ENCODE measurements at places on chromosomes 11 and 22.

GRCh38 chr22:29125443-29125778 lies 52.6 kb downstream of the KREMEN1 start:
- no peak for DNase-seq

GRCh38 chr22:45877651-45878050 lies 99.3 kb downstream of the WNT7B start:
- DNase-seq, result no peak

- no peak for DNase-seq
These were observed 42.9 kb downstream of the EIF4ENIF1 start for GRCh38 chr22:31446767-31447166.

DNA sequence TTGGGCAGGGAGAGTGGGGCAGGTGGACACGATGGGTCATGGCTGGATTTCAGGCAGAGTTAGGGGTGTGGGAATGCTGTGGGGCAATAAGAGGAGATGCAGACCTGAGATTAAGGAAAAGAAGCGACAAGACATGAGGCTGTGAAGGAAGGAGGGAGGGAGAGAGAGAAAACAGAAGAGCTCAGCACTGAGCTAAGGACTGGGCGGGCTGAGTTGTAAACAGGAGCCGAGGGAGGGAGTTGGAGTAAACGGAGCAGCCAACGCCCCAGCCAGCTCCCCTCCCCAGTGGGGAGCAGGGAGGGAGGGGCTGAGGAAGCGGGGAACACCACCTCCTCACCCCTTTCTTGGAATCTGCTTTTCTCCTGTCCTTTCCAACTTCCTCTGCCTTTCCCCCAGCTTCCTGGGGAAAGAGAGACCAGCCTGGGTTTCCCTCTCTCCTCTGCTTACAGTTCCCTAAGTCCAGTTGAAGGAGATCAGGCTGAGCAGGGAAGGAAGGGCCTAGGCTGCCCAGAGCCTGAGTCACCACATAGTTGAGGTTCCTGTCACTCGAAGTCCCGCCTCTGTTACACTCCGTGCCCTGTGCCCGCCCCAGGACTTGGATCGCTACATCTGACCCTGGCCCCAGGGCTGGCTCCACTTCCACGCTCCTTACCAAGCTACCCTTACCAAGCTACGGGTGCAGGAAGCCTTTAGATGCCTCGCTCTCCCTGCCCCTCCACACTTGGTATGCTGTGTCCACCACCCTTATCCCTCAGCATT lies 6.7 kb upstream of the AHNAK start:
- peak; percentile 84 for DNase-seq

- DNase-seq, result no peak
These were observed 1270.2 kb downstream of the BRD1 start for GRCh38 chr22:48557473-48557872.

DNA sequence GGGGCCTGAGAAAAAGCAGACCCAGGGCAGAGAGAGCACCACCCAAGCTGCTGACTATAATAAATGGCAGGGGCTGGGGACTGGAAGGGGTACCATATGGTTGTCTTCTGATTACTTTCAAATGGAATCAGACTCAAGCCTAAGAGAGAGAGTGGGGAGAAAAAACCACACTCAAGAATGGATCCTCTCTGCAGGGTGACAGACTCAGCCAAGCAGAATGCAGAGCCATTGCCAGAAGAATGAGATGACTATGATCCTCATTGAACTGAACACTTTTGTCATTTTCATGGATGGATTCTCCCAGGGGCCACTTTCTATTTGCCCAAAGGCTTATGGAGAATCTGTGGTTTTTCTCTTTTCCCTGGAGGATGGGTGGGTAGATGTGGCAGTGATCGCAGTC lies 8.7 kb downstream of the UBASH3B start:
- DNase-seq, result no peak

DNA sequence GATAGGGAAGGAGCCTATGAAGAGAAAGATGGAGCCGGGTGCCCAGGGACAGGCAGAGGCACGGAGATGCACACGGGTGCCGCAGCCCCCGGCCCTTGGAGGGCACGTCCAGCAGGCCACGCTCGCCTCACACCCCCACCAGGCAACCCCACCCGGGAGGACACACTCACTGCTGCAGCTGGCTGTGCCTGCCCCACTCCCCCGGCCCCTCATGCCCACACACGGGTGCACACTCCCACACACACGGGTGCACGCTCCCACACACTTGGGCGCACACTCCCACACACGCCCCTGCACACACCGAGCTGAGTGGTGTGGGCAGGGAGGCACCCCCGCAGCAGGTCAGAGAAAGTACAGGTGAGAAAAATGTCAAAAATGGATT lies 1.1 kb downstream of the MOB2 start:
- no peak for DNase-seq

GRCh38 chr11:77497368-77497767 lies 23.5 kb upstream of the PAK1 start:
- no peak for DNase-seq

DNA sequence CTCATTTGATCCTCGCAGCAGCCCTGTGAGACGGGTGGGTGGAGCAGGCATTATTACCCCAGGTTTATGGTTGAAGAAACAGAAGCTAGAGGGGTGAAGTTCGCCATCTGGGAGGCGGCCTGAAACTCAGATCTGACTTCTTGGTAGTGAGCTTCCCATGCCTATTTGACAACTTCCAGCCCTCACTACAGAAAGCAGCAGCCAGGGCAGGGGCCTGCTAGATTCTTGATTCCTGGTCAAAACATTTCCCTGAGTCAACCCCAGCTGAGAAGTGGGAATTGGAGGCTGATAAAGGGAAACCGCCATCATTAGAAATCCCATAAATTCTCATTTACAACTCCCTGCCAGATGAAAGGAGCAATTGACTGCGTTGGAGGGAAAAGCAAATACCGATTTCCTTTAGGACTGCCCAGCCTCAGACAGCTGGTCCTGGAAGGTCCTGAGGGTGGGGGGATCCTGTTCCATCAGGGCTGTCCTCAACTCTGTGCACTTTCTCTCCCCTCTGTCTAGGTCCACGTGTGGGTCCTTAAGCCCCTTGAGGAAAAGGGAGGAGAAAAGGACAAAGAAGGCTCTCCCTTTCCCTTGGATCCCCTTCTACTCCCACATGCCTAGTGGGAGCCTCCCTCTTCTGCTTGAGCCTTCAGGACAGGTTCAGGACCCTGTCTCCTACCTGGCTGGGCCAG lies 10.2 kb upstream of the NECTIN1 start:
- no peak for DNase-seq

DNA sequence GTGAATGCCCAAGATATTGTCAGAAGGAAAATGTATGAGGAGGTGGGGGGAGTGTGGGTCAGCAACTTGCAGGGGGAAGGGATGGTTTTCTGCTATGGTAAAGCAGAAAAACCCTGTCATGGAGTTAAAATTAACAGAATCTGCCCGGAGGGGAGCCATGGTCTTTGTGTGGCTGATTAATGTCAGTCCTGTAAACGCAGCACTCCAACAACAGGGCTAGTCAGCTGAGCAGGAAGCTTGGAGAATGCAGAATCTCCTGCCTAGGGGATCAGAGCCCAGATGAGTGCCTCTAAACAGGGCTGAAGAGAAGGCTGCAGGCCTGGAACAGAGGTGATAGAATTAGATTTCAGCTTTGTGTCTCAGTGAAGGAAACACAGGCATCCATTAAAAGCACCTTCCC lies 140.9 kb upstream of the MTNR1B start:
- DNase-seq, result no peak

GRCh38 chr11:69120096-69120875 lies 35.4 kb upstream of the SMIM38 start:
- DNase-seq, result no peak

- no peak for DNase-seq
These were observed 64.8 kb downstream of the PHF21B start for GRCh38 chr22:44944883-44945601.

- no peak for DNase-seq
These were observed 1.4 kb downstream of the OR52N2 start for GRCh38 chr11:5809905-5810795.

- no peak for DNase-seq
These were observed 112.1 kb upstream of the BDNF start for GRCh38 chr11:27812341-27812740.

GRCh38 chr22:27474711-27475547 lies 326.6 kb downstream of the MN1 start:
- peak; percentile 93 for DNase-seq

DNA sequence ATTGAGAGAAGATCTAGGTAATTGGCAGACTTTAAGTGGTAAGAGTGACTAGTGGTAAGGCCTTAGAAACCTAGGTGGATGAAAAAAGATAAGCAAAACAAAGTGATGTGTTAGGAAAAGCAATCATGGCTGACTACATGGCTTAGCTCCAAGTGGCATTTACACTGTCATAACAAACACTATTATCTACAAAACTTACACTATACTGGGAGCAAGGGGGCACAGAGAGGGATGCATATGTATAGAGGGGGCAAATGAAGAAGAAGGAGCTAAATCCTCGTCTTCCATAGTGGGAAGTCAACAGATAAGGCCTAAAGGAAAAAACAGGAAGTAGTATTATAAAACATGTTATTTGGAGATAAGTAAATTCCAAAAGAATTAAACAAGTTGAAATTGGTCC lies 32.5 kb downstream of the ADORA2A start:
- no peak for DNase-seq

DNA sequence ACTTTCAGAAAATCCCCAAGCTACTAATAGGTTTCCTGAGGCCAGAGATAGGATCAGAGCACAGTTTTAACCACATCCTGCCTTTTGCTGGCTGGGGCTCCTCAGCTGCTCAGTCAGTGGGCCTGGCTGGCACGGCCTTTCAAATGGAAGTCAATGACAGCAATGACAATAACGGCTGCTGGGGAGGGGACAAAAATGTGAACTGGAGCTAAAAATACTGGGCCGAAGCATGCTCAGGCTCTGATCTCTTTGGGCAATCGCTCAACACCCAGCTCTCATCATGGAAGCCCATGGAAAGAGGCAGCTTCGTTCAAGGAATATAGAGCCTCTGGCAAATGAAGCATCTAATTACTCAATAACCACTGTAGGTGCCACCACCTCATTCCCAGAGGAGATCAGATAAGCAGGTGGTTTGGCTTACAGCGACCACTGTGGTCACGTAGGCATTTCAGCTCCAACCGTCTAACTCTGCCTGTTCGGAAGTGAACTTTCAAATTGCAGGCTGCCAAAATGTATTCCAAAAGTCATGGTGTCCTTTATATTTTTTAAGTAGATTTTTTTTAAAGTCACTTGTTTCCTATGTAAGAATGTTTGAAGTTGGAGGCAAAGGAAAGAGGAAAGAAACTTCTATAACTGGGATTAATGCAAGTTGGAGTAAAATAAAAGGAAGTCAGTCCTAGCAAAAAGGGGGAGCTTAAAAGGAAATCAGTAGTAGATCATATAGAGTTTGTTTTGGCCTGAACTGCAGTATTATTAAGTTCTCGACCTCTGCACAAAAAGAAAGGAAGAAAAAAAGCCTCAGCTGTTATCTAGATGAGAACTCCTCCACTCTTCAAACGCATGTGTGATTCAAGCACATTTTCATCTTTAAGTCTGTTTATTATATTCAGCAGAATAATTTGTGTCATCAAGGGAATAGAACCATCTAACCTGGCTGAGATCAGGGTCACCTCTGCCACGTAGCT lies 14.1 kb downstream of the WT1 start:
- peak; percentile 99 for DNase-seq

DNA sequence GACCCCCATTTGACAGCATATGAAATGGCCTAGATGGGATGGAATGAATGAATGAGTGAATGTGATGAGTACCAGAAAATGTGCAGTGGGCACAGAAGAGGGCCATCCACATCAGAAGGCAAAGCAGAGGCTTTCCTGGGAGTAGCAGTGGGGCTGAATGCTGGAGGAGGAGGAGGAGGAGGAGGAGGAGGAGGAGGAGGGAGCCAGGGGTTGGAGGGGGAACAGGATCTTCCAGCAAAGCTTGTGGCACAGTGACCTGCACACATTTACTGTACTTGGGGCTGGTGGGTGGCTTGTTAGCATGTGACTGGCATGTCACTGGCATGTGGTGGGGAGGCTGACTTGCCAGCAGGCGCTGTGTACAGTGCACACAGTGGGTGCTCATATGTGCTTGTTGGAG lies 9.5 kb downstream of the SEPTIN3 start:
- no peak for DNase-seq

GRCh38 chr11:134126217-134126822 lies 57.4 kb downstream of the JAM3 start:
- no peak for DNase-seq

DNA sequence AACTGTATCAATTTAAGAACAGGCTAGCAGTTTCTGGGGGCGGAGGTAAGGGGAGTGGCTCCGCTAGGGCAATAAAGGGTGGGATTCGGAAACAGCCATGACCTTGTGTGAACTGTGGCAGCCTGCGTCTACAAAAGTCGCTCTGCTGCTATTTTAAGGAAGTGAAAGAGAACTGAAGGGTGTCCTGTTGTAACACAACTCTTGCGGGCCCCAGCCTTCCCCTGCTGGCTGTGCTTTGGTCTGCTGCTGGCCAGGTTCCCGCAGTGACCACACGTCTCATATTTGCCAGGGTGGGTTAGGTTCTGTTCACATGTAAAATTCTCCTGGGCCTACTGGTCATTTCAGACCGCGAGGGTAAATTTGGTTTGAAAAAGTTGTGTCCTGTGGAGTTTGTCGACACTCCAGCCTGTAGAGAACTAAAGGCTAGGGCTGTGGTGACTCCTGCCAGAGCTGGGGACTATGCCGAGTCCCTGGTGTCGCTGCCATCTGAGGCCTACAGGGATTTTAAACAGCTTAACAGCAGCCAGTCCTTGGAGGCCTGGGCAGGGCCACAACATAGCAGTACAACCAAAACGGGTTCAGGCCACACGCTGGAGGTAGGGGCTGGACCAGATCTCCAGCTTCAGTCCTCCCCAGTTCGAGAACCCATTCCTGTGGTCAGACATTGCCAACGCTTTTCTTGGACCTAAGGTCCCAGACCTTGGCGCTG lies 1.1 kb upstream of the PPFIBP2 start:
- no peak for DNase-seq

- DNase-seq, result peak; percentile 22
These were observed 13.0 kb downstream of the GALNT18 start for GRCh38 chr11:11608783-11609232.

- DNase-seq, result no peak
These were observed 1462.3 kb downstream of the BRD1 start for GRCh38 chr22:48365386-48365785.

DNA sequence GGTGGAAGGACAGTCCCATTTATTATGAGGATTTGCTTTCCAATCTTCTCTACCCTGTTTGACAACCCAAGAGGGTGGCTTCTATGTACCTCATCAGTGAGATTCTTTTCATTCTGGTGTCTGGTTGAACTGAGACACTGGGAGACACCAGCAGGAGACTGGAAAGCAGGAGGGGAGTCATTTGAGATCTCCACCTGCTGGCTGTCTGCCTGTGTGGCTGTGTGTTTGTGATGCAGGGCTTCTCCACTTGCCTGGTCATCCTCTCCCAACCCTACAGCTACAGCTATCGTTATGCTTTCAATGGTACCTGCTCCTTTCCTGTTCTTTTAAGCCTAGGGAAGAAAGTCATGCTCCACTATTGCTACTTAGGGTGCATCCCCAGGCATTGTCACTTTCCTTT lies 48.6 kb downstream of the MRGPRX1 start:
- no peak for DNase-seq

- peak; percentile 55 for DNase-seq
These were observed 12.3 kb upstream of the ASPHD2 start for GRCh38 chr22:26416670-26417276.

DNA sequence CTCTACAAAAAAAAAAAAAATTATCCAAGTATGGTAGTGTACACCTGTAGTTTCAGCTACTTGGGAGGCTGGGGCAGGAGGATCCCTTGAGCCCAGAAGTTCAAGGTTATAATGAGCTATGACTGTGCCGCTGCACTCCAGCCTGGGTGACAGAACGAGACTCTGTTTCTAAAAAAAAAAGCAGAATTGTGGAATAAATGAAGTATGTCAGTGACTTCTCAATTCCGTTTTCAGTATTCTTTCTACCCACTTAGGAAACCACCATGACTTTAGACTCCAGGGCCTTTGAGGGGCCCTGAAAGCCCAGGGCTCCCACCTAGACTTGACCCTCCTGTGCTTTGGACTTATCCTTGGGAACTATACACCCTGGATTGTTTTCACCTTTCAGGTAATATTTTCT lies 6.5 kb upstream of the NUP160 start:
- DNase-seq, result no peak
